Bronchial epithelial cell (primary cell): ENCODE measurements at places on chromosomes 7 and 10.

DNA sequence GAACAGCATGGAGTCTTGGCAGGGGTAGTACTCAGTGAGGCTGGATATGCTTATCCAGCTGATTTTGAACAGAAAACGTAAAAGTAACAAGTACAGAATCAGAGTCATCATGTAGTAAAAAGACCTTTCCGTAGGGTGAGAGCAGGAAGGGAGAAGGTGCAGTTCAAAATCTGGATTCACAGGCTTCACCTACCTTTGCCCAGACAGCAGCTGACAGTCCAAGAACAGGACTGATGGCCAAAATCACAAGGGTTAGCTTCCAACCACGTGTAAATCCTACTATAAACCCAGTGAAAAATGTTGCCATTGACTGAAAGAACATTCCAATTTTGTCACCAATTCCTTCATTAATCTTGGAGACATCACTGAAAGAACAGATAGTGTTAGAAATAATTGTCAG lies 34.8 kb downstream of the ABCB1 start:
- DNase-seq = no peak

DNA sequence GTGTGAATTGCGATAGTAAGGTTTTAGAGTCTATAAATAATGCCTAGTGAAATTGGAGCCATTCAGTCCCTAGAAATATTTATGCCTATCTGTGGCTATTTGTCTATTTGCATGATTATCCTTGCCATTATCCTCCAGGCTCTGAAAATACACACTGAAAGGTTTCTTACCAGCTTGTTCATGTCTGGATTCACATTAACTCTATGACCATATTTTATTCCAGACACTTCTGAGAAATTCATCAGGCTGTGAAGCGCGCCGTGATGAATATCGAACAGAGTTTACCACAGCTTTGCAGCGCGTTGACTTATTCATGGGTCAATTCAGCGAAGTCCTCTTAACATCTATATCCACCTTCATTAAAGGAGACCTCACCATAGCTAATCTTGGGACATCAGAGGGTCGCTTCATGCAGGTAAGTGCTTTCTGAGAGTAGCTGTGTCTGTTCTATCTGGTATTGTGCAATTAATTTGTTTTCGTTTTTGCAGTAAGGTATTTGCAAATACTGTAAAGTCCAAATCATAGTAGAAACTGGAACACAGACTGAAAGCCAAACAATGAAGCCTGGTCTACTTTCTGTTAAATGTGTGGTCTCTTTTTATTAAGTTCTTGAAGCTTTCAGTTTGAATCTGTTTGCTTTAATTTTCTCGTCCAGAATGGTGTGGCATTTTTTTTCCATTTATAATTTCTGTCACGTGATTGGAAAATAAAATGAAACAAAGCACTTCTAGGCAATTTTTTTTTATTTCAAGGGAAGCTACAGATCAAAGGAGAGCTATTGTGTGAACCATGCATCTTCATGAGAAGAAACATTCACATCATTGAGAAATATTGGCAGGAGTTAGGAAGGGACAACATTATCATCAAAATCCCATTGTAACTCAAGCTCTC lies 59.7 kb downstream of the MET start:
- DNase-seq = no peak

DNA sequence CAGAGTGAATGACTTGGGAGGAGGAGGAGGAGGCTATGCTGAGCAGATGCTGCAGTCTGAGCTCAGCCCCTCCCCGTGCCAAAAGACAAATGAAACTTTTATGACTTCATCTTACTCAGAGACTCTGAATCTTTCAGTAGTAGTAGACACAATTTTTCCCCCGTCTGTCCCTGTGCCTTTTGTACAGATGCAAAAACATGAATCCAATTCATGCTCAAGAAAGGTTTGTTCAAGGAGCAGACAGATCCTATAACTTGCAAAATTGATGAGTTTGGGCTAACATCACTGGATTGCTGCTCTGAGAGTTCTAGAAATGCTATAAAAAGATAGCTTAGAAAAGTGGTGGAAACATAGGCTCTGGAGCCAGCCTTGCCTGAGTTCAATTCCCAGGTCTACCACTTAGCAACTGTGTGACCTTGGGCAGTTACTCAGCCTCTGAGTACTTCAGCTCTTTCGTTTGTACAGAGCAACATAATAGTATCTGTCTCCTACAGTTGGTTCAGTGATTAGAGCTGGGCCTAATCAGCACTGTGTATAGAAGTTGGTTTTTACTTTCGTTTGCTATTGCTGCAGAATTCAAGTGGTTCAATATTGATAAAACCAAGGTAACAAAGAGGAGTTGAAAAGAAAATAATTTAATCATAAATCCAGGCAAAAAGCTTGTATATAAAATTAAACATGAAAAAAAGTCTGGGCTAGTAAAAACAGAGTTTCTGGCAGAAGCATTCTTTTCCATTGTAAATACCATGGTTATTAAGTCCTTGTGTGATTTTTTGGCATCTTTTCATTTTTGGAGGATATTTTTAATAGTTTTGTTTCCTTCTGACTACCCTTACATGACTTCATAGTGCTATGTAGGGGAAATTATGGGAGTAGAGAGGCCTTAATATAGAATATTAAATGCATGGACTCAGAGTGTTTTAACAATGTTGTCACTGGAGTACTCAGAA lies 174.2 kb upstream of the ZNF32 start:
- no peak for DNase-seq

GRCh38 chr10:73841526-73842285 lies 30.3 kb upstream of the NDST2 start:
- DNase-seq = no peak

DNA sequence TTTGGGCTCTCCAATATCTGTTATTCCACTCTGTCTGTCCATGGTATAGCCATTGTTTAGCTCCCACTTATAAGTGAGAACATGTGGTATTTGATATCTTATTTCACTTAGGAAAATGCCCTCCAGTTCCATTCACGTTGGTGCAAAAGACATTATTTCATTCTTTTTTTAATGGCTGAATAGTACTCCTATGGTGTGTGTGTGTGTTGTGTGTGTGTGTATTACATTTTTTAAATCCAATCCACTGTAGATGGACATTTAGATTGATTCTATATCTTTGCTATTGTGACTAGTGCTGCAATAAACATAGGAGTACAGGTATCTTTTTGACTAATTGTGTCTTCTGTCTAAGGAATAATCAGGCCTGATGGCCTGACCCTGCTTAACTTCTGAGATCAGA lies 7.4 kb upstream of the CPED1 start:
- DNase-seq = no peak

GRCh38 chr10:117536072-117536865 lies 6.3 kb upstream of the EMX2 start:
- no peak for DNase-seq

DNA sequence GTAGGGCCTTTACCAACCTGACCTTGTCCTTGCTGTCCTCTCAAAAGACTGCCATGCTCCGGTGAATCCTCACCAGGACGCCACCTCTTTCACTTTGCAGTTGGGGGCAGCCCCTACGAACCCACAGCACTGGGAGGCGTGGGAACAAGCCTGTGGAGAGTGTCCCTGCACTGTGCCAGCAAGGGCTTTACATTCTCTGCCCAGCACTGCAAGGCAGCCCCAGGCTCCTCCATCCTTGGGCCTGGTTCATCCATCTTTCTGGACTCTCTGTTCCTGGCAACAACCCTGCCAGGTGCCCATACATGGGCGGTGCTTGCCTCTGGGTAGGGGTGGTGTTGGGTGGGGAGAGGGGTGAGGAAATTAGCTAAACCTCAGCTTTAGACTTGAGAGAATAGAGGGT lies 1.4 kb downstream of the CHAT start:
- DNase-seq = no peak

- DNase-seq = no peak
These were observed 534.2 kb downstream of the CCSER2 start for GRCh38 chr10:84862551-84862950.

DNA sequence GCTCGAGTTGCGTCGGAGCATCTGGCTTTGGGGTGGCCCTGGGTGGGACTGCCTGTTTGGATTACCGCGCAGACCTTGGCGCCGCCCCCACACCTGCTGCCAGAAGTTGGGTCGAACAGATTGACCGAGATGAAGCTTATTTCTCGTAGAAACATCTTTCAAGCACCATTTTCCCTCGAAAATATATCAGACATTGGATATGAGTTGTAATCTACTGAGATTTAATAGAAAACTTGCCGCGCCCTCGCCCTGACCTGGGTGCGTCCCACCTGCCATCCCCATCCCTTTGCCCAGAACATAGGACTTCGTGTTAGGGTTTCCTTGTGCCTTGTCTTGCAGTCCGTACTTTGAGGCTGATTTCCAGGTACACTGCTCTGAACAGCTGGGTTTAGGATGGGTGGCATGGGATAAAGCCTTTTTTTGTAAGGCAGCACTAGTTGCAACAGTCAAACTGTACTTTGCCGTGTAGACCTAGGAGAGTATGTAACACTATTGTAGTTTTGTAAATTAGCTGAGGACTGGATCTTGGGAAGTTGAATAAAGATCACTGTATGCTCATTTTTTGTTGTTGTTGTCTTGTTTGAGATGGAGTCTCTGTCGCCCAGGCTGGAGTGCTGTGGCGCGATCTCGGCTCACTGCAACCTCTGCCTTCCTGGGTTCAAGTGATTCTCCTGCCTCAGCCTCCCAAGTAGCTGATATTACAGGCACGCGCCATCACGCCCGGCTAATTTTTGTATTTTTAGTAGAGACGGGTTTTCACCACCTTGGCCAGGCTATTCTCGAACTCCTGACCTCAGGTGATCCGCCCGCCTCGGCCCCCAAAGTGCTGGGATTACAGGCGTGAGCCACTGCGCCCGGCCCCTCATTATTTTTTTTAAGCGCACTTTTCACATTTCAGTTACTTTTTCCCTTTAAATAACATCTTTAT lies 978 bp downstream of the OGDH start:
- no peak for DNase-seq

DNA sequence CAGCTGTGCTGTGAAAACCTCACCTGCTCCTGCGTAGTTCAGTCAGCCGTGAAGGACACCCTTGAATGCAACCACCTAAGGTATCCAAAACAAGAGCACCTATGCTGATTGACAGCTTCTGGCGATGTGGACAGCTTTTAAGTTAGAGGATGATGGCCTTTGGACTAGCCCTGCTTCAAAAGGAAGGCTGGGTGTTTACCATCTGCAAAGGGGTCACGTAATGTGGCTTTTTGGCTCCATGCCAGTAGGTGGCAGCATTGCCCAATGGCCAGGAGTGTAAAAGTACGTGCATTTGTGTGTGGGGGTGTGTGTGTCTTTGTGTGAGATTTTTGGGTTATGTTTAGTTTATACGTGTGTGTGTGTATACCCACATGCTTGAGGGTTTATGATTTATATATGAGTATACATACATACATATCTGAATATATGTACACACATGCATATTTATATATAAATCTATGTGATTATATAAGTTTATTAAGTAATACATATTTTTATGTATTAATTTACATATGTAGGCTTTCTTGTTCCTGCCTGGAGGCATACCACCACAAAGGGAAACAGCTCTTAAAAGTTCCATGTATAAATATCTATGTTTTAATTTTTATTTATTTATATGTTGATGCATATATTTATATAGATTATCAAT lies 236.3 kb upstream of the ANKRD30A start:
- DNase-seq = peak; percentile 36

- DNase-seq = no peak
These were observed 175.0 kb upstream of the CHRM2 start for GRCh38 chr7:136693166-136694119.

GRCh38 chr10:63478564-63478963 lies 12.8 kb upstream of the JMJD1C start:
- DNase-seq = no peak

- DNase-seq = peak; percentile 12
These were observed 76.5 kb upstream of the GRID1 start for GRCh38 chr10:86443069-86443468.

DNA sequence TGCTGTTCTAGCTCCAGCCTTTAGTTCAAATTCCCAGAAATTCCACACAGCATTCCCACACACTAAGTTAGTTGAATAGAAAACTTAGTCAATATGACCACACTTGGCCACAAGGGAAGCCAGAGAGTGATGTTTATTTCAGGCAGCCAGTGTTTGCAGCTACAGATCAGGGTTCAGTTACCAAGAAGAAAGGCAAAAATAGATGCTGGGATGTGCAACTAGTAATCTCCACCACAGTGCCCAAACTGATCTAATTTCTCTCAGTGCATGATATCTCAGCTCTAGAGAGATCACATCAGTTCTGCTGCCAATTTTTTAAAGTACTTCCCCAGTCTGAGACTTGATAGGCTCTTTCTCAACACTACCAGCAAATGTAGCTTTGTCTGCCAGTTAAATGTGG lies 17.6 kb downstream of the SLF2 start:
- DNase-seq = no peak

DNA sequence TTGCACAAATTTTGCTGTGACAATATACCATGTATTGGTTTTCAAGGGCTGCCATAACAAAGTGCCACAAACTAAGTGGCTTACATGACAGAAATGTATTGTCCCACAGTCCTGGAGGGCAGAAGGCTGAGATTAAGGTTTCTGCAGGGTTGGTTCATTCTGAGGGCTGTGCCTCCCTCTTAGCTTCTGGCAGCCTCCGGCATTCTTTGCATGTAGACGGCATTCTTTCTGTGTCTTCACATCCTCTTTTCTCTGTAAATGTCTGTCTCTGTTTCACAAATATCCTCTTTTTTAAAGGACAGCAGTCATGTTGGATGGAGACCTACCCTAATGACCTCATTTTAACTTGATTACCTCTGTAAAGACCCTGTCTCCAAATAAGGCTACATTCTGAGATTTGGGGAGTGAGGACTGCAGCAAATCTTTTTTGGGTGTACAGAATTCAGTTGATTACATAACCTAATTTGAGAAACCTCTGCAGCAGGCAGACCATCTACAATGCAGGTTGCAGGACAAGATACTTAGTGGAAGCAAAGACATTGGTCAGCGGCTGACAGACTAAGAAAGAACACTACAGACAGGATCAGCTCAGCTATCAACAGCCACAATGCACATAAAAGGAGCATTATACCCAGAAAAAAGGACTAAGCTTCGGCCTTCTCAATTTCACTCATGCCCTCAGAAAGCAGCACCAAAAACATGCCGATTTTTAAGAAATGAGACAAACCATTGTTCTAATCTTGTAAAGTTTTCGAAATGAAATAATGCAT lies 84.6 kb upstream of the FAM3C start:
- no peak for DNase-seq
